ENCODE measurements at places on chromosomes 5 and 9.

DNA sequence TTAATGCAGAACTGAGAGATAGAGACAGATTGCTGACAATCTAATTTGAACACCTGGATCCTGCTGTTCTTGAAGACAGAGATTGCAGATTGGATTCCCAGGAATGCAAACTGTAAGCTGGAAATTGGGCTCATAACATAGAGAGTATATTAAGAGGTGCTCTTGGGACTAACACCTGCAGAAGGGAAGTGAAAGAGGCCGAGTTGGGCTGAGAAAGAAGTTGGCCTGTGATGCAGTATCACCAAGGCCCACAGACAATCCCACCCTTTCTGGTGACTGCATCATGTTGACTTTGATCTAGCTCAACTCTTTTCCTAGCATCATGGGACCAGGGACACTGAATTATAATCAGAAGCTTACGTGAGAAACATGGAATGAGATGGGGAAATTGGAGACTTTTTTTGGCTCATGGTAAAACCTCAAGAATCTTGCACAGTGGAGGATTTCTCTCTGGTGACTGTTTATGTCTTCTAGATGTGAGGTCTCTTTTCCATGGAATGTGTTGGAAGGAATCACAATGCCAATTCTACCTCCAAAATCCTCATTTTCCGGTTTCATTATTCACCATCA lies 36.5 kb upstream of the NUDT12 start:
- peak; percentile 46 for DNase-seq

- no peak for DNase-seq
Observed at GRCh38 chr9:100739208-100739607, 161.3 kb downstream of the CAVIN4 start.

GRCh38 chr9:34396276-34397214 lies 19.8 kb upstream of the MYORG start:
- DNase-seq: no peak

DNA sequence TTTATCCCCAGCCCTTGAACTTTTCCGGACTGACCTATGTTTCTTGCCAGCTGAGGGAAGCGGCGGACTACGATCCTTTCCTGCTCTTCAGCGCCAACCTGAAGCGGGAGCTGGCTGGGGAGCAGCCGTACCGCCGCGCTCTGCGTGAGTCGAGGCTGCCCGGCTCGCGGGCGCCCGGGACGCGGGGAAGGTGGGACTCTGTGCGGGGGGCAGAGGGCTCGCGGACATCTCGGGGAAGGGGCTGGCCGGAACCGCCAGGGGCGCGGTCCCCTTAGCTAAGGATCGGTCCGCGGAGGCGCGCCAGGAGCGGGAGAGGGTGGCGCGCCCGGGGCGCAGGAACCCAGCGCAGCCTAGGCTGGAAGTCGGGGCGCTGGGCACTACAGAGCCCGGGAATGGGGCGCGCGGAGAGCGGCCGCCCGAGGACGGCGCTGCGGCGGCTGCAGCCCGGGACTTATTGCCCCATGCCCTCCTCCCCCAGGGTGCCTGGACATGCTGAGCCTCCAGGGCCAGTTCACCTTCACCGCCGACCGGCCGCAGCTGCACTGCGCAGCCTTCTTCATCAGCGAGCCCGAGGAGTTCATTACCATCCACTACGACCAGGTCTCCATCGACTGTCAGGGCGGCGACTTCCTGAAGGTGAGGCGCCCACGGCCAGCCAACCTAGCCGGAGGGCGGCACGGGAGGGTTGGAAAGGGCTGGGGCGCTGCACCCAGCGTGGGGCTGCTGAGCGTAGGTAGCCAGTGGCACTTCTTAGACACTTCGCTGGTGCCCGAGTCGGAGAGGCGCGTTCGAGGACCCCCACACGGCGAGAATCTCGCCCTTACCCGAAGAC lies 922 bp downstream of the CRHBP start:
- DNase-seq: no peak

GRCh38 chr9:111068771-111069170 lies 30.5 kb upstream of the LPAR1 start:
- DNase-seq: peak; percentile 37

- no peak for DNase-seq
Observed at GRCh38 chr9:135814421-135815095, 92.8 kb downstream of the CAMSAP1 start.

DNA sequence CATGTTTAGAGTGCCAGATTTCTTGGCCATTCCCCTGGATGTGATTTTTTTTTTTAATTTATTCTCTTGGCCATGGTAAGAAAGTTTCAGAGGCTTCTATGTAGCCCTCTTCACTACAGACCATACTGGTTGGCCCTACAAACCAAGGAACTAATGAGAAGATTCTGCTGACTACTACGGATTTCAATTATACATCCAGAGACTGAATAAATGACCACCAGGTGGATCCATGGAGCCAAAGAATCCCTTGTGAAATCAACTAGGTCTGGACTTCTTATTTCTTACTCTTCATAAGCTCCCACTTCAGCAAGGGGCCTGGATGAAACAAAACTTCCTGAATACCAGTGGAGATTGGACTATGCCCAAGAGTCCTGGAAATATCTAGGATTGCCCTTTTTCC lies 27.6 kb downstream of the ZNF622 start:
- DNase-seq: no peak

DNA sequence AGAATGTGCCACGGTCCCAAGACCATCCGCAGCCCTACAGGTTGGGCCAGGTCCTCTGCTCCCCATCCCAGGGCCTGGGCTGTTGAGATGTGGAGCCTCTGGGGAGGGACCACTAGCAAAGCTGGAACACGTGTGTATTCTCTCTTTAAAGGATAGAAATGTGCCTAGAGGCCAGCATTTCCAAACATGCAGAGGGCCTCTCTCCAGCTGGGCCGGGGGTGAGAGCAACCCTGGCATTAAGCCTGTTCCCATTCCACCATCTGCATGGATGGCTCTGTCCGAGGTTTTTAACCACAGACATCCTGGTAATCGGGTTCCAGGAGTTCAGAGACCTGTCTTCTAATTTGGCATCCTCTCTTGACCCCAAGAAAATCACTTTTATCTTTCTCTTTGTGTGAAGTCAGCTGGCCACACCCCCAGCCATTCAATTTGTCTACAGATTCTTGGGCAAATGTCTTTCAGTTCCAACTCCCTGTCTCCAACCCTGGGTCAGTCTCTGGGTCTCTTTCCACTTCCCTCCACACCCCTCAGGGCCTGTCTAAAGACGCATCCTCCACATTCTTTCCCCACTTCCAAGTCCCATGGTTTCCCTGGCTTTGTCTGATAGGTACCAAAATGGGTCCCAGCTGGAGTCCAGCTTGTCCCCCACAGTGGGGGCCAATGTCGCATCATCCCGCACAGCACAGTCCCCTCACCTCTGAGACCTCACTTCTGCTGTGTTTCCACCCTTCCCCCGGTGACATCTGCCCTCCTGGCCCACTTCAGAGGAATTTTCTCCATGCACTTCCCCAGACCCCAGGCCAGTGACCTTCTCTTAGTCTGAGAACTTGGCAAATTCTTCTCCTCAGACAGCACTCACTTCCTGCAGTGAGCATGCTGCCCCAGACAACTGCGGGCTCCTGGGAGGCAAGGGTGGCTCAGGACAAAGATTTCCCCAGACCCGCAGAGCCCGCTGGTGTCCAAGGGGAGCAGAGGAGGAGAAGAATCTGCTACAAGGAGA lies 56.8 kb downstream of the PTPDC1 start:
- peak; percentile 11 for DNase-seq

GRCh38 chr9:93683331-93684134 lies 107.1 kb downstream of the PHF2 start:
- DNase-seq: no peak

DNA sequence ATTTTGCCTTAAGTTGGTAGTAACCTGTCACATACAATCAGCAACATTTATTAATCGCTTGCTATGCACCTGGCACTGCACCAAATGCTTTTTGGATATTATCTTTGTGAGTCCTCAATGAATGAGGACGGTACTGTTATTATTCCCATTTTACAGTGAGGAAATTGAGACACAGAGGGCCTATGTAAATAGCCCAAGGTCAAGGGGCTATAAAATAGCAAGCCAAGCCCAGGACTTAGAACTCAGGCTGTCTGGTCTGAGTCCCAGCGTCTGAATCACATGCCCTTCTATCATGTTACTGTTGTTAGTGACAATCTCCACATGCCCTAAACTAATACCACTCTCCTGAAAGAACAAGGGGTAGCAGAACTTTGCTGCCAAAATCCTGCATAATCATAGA lies 60.0 kb downstream of the ERAP1 start:
- no peak for DNase-seq

- no peak for DNase-seq
Observed at GRCh38 chr5:56759521-56760216, 55.7 kb upstream of the MAP3K1 start.

DNA sequence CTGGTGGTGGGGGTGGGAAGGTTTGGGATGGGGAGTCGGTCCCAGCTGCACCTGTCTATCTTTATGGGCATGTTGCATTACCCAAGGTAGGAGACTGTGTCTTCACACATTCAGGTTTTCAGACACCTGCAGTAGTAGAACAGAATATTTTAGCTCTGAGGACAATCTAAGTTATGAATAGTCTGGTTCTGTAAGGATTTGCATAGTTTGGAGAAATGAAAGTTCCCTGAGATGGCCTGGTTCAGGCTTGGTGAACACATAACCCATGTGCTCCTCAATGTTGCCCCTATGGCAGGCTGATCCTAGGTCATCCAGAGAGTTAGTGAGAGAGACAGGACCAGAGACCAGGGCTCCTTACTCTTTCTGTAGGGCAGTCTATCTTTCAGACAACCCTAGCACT lies 20.7 kb downstream of the TNFSF8 start:
- DNase-seq: no peak

GRCh38 chr9:133130685-133131244 lies 9.7 kb upstream of the RALGDS start:
- DNase-seq: no peak

DNA sequence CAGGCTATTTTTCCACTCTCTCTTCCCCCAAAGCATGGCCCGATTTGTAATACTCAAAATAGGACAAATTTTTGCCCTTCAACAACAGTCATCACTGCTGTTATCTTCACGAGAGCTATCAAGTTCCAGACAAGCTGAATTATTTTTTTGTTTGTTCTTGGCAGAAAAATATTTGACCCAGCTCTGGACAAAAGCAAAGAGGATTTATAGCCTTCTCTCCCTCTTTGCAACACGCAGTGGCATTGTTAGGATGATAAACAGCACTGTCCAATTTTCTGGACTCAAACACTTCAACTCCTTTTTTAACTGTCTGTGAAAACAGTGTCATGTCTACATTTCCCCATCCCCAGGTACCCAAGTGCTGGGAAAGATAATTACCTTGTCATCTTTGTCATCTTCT lies 160.3 kb downstream of the SLF1 start:
- no peak for DNase-seq

DNA sequence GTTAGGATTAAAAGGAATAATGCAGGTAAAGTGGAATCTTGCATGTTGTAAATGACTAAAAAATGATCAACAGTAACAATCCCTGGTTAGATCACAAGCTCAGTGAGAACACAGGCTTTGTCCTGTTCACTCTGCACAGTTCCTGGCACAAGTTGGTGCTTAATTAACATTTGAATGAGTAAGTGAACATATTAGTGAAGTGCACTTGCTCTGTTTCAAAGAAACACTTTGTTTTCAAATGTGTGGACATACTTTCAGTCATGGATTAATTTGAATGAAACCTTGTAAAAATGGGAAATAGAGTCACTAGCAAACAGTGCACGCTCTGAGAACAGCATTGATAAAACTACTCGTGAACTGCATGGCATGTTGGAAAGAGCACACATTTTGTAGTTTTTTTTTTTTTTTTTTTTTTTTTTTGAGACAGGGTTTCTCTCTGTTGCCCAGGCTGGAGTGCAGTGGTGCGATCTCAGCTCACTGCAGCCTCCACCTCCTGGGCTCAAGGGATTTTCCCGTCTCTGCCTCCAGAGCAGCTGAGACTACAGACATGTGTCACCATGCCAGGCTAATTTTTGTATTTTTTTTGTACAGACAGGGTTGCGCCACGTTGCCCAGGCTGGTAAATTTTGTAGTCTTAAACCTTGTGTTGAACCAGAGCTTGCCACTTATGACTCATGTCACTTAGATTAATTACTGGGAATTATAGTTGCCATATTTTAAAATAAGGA lies 159.9 kb downstream of the LURAP1L start:
- DNase-seq: peak; percentile 28

Data from fibroblast of skin of scalp (primary cell).